Activated CD4-positive, alpha-beta memory T cell treated with anti-CD3 and anti-CD28 coated beads, Interleukin-2, amount 10 ng/mL, durations not matched to agents 7 days and 5 days (primary cell): ENCODE measurements at places on chromosomes 3 and 15.

DNA sequence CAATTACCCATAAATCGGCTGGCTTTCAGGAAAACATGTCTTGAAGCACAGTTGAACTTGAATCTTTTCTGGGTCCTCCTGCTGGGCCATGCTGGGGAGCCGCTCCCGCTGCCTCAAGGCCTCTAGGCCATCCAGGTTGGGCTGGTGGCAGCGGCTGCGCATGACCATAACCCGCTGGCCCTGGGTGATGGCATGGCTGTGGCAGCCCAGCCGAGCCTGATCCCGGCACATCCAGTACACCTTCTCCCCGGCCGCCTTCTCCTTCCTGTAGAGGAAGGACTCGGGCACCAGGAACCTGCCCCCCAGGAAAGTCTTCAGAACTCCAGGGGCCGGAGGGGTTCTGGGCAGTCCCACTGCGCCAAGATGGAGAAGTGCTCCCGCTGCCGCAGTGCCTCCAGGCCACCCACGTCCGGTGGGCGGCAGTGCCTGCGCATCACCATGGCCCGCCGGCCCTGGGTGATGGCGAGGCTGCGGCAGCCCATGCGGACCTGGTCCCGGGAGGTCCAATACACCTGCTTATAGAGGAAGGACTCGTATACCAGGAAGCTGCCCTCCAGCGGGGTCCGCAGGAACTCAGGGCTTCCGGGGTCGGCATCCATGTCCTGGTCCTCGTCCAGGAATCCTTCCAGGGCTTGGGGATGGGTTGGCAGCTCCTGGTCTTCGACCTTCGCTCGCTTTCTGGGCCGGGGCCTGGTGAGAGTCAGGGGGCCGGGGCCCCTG lies 84.3 kb upstream of the FXR1 start:
- H3K36me3 ChIP-seq, result no peaks in the 10 kb centered on the region
- DNase-seq, result no peak
- no peak overlapping the region for H3K4me3 ChIP-seq

GRCh38 chr3:110749006-110749405 lies 322.6 kb upstream of the NECTIN3 start:
- no peaks in the 10 kb centered on the region for H3K36me3 ChIP-seq
- H3K4me1 ChIP-seq, result no peaks in the 10 kb centered on the region
- no peak overlapping the region for H3K4me3 ChIP-seq
- no peak for DNase-seq
- H3K27me3 ChIP-seq, result peaks cover 4% of the 10 kb centered on the region

DNA sequence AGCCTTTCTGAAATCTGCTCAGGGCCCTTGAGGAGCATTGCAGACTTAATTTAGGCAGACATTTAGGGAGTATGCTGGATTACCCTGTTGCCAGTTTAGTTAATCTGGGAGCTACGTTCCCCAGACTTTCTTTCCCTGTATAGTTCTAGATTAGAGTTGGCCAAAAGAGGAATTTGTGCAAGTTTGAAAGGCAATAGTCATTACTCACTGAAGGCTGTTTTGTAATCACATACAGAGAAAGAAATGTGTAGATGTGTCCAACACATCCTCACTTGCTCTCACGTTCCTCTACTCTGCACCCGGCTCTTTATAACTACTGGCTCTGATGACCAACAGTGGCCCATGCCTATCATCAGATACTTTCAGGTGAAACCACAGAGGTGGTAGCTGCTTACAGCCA lies 24.2 kb downstream of the MASP1 start:
- H3K27me3 ChIP-seq, result peaks cover 30% of the 10 kb centered on the region
- no peak overlapping the region for H3K27ac ChIP-seq
- H3K4me3 ChIP-seq, result no peak overlapping the region
- DNase-seq, result no peak
- no peaks in the 10 kb centered on the region for H3K4me1 ChIP-seq

DNA sequence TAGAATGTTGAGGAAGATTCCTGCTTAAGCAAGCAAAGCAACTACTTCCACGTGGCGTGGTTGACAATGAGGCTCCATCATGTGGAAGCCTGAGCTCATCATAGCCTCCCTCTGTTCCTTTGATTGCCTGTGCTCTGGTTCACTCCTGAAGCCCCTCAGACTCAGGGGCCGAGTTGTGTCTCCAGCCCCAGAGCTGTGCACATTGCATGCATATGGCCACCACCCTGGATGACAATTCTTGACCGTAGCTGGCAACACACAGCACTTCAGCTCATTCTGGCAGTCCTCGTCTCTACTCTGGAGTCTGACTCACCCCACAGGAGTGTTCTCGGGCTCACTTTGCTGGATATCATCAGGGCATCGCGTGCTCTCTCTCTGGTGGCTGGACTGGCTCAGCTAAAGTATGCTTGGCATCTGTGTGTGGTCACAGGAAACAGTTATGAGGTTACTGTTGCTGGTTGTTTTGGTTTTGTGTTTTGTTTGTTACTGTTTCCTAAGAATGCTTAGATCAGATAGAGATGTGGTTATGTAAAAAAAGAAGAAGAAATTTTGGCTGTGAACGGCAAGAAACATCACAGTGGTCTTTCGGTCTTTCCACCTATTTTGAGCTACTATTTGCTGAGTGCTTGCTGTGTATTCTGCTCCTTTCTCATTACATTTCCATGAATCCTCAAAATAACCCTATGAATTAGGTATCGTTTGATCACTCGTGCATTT lies 41.6 kb upstream of the MRPS22 start:
- H3K27ac ChIP-seq, result peak overlapping the region; percentile 68
- H3K4me1 ChIP-seq, result peaks cover 24% of the 10 kb centered on the region
- no peaks in the 10 kb centered on the region for H3K36me3 ChIP-seq
- H3K4me3 ChIP-seq, result no peak overlapping the region
- peaks cover 8% of the 10 kb centered on the region for H3K27me3 ChIP-seq

- no peak for DNase-seq
- H3K27ac ChIP-seq, result no peak overlapping the region
- H3K4me1 ChIP-seq, result peaks cover 49% of the 10 kb centered on the region
- H3K27me3 ChIP-seq, result no peaks in the 10 kb centered on the region
- H3K36me3 ChIP-seq, result peaks cover 86% of the 10 kb centered on the region
These were observed 24.3 kb upstream of the KPNA1 start for GRCh38 chr3:122538956-122539490.

GRCh38 chr3:37126856-37127255 lies 47.5 kb downstream of the LRRFIP2 start:
- no peak overlapping the region for H3K27ac ChIP-seq
- peaks cover 23% of the 10 kb centered on the region for H3K4me1 ChIP-seq
- DNase-seq, result no peak
- peaks cover 17% of the 10 kb centered on the region for H3K36me3 ChIP-seq
- no peak overlapping the region for H3K4me3 ChIP-seq

- H3K27ac ChIP-seq, result no peak overlapping the region
- H3K36me3 ChIP-seq, result peaks cover 78% of the 10 kb centered on the region
- peaks cover 5% of the 10 kb centered on the region for H3K4me1 ChIP-seq
- no peak for DNase-seq
These were observed 66.5 kb downstream of the UBE3A start for GRCh38 chr15:25372298-25372697.

DNA sequence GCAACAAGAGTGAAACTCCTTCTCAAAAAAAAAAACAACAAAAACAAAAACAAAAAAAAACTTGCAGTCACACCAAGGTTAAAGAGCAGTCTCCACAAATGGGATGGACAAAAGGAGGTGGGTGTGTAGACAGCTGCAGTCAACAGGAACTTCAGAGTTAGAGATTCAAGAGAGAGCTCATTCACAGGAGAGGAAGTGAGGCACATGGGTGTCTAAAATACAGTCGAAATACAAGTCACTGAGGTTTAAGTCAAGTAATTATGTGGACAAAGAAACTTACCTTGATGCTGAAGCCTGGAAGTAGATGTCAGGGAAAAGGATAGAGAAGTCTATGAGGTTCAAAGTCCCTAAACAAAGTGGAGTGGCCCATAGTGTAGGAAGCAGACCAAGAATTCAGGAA lies 14.8 kb downstream of the MRPS11 start:
- DNase-seq, result no peak
- H3K36me3 ChIP-seq, result peaks cover 8% of the 10 kb centered on the region
- H3K4me3 ChIP-seq, result no peak overlapping the region
- no peaks in the 10 kb centered on the region for H3K4me1 ChIP-seq

DNA sequence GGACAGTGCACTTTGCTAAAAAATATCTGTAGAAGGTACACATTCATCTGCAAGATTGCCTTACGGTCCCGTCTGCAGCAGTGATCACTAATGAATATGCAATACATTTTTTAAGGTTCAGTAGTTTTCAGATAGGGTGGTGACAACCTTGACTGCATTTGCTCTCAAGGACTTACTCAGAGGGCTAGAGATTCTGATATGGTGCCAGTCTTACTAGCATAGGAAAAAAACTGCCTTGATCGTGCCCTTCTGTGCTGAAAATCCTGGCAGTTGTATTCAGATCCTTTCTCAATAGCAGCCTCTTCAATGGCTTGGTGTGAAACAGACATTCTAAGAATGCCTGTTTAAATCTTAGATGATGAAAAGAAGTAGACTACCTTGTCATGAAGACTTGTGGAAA lies 411.9 kb upstream of the CCDC54 start:
- H3K36me3 ChIP-seq, result no peaks in the 10 kb centered on the region
- no peaks in the 10 kb centered on the region for H3K4me1 ChIP-seq
- no peaks in the 10 kb centered on the region for H3K27me3 ChIP-seq
- no peak overlapping the region for H3K4me3 ChIP-seq

DNA sequence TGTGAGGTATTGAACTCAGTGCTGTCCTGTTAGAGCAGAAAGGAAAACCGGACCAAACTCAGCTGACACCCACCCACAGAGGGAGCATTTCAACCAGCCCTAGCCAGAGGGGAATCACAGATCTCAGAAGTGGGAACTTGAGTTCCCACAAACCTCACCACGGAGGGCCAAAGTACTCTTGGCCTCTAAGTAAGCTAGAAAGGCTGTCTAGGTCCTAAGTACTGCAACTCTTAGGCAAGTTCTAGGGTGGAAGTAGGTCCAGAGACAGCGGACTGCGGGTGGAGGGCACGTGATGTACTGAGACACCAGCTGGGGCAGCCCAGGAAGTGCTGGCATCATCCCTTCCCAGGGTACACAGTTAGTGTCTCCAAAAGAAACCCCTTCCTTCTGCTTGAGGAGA lies 34.1 kb downstream of the EOMES start:
- H3K4me1 ChIP-seq, result no peaks in the 10 kb centered on the region
- no peak overlapping the region for H3K27ac ChIP-seq
- no peak for DNase-seq
- H3K27me3 ChIP-seq, result peaks cover 18% of the 10 kb centered on the region
- H3K4me3 ChIP-seq, result no peak overlapping the region
- no peaks in the 10 kb centered on the region for H3K36me3 ChIP-seq

DNA sequence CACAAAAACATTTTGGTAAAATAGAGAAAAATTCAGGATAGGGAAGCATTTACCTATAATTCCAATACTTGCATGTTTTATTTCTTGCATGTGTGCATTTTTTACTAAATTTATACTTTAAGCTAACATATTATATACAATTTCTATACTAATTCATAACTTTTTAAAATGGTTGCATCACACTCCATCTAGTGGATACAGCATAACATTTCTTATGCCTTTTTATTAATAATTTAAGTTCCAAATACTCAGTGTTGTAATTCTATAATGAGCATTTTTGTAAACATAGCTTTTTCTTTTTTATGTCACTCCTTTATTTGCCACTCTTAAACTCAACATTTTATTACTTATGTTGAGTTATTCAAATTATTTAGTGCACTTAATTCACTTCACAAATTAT lies 477.7 kb downstream of the ZBBX start:
- H3K27me3 ChIP-seq, result no peaks in the 10 kb centered on the region
- H3K4me1 ChIP-seq, result no peaks in the 10 kb centered on the region
- no peak for DNase-seq
- no peaks in the 10 kb centered on the region for H3K36me3 ChIP-seq
- no peak overlapping the region for H3K27ac ChIP-seq

DNA sequence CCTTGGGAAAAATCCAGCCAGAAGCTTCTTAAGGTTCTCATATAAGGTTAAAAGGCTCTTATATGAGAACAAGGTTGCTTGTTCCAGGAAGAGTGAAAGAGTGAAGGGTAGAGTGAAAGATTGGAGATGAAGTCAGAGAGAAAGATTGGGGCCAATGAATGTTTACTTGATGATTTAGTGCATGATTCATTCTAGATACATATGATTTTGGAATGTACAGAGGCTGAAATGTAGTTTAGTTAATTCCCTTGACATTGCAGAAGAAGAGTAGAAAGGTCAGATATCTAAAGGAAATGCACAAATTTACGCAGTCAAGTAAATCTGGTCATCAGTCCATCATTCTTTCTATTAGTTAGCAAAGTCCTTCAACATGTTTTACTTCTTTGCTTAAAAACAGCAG lies 619.8 kb upstream of the ZNF717 start:
- H3K36me3 ChIP-seq, result no peaks in the 10 kb centered on the region
- H3K27me3 ChIP-seq, result no peaks in the 10 kb centered on the region
- H3K27ac ChIP-seq, result no peak overlapping the region
- no peak overlapping the region for H3K4me3 ChIP-seq

DNA sequence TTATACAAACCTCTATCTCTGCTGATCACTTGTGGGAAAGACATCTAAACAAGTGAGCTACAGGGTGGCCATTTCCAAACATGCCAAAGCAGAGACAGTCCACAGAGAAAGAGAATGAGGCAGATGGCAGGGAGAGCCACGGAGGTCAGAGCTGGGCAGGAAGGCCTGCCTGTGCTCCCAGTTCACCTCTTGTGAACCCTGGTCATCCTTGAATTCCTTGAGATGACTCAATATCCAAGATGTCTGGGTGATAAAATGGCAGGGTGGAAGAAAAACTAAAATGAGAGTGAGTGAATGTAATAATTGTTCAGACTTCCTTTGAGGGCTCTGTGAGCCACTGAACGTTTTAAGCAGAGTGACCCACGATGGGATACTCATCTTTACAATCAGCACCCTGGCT lies 104.8 kb downstream of the PLCH1 start:
- no peaks in the 10 kb centered on the region for H3K27me3 ChIP-seq
- DNase-seq, result no peak
- H3K36me3 ChIP-seq, result no peaks in the 10 kb centered on the region
- no peaks in the 10 kb centered on the region for H3K4me1 ChIP-seq
- H3K27ac ChIP-seq, result no peak overlapping the region
- no peak overlapping the region for H3K4me3 ChIP-seq

GRCh38 chr3:46668591-46668990 lies 24.9 kb downstream of the ALS2CL start:
- H3K4me3 ChIP-seq, result no peak overlapping the region
- no peak overlapping the region for H3K27ac ChIP-seq
- no peak for DNase-seq
- no peaks in the 10 kb centered on the region for H3K27me3 ChIP-seq
- no peaks in the 10 kb centered on the region for H3K4me1 ChIP-seq
- no peaks in the 10 kb centered on the region for H3K36me3 ChIP-seq

DNA sequence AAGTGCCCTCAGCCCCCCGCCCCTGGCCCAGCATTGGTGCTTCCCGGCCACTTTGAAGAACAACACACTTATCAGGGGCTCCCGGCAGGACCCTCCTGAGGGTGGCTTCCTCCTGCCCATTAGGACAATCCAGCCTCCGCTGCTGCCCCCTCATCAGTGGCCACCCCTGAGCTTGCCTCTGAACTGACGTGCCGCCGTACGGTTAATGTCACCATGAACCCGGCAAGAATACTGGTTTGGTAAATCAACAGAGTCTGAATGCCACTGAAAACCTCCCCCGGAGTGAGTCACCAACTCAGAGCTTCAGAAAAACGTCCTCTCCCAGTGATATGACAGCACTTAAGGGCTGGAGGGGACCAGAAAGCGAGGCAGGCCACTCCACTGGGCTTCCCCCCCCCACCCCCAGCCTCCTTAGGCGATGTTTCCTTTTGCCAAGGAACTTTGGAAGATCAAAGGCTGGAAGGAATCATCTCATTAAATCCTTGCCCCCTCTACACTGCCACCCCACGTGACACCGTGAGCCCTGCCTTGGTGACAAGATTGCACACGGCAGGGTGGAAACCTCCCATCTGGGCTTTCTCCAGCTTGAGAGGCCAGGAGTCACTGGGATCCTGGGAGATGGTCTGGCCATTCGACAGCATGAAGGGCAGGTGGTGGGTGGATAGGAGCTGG lies 142.1 kb downstream of the NUP210 start:
- peaks cover 30% of the 10 kb centered on the region for H3K27me3 ChIP-seq
- no peaks in the 10 kb centered on the region for H3K36me3 ChIP-seq
- no peak overlapping the region for H3K4me3 ChIP-seq
- H3K4me1 ChIP-seq, result peaks cover 5% of the 10 kb centered on the region
